ENCODE measurements at places on chromosomes 16 and 17. TPM values are rescaled to one million over a fixed set of nuclear protein-coding genes. Genes with fewer than 3 reads are reported as not detected.
A peak's percentile ranks its signal among the peaks of the same experiment; 100 is the strongest.

ACSM3 gene
- total RNA-seq: 9.4 TPM

PDP2 gene
- 3.1 TPM for total RNA-seq

GRCh38 chr17:79556271-79556670 is 54.6 kb downstream of the RBFOX3 start:
- DNase-seq: no peak

GRCh38 chr16:75559564-75560372 is 3.7 kb upstream of the TMEM231 start:
- DNase-seq: no peak

DNA sequence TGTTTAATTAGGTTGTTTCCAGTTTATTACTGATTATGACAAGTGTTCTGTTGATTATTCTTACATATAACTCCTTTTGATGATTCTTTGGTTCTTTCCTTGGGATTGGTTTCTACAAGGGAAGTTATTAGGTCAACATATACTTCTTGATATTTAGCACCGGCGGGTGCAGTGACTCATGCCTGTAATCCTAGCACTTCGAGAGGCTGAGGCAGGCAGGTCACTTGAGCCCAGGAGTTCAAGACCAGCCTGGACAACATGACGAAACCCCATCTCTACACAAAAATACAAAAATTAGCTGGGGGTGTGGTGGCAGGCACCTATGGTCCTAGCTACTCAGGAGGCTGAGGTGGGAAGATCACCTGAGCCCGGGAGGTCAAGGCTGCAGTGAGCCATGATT is 120.2 kb upstream of the HAS3 start:
- no peak for DNase-seq

- no peak for DNase-seq
Observed at GRCh38 chr17:17741349-17742023, 60.2 kb downstream of the RAI1 start.

GRCh38 chr17:70168977-70169708 is at the start of gene KCNJ2:
Gene KCNJ2, plus strand, starts transcription at chr17:70169532. Its CDS starts 5,508 bp downstream, at chr17:70175040.
- peak; percentile 97 for DNase-seq

GRCh38 chr17:59521465-59522126 is 43.8 kb upstream of the DHX40 start:
- no peak for DNase-seq

GRCh38 chr17:49729069-49729468 is 21.3 kb upstream of the SLC35B1 start:
- no peak for DNase-seq

DNA sequence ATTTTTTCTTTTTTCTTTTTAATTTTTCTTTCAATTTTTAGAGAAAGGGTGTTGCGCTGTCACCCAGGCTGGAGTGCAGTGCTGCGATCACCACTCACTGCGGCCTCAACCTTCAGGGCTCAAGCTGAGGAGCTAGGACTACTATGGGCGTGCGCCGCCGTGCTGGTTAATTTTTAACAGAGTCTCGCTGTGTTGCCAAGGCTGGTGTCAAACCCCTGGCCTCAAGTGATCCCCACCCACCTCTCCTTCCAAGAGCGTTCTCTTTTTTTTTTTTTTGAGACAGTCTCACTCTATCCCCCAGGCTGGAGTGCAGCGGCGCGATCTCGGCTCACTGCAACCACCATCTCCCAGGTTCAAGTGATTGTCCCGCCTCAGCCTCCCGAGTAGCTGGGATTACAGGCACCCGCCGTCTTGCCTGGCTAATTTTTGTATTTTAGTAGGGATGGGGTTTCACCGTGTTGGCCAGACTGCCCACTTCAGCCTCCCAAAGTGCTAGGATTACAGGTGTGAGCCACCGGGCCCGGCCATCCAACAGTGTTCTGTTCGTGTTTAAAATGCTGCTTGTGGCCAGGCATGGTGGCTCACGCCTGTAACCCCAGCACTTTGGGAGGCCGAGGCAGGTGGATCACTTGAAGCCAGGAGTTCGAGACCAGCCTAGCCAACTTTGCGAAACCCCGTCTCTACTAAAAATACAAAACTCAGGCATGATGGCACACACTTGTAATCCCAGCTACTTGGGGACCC is 14.5 kb upstream of the RPL13 start:
- no peak for DNase-seq

Measured in Right ventricle myocardium inferior (tissue), 1 donor.